ENCODE measurements at places on chromosomes 4 and X.
A peak's percentile ranks its signal among the peaks of the same experiment; 100 is the strongest.

- no peak for DNase-seq
Observed at GRCh38 chrX:2903366-2903765, 25.8 kb downstream of the ARSD start.

- DNase-seq = no peak
Observed at GRCh38 chr4:90318193-90318592, 191.0 kb downstream of the CCSER1 start.

DNA sequence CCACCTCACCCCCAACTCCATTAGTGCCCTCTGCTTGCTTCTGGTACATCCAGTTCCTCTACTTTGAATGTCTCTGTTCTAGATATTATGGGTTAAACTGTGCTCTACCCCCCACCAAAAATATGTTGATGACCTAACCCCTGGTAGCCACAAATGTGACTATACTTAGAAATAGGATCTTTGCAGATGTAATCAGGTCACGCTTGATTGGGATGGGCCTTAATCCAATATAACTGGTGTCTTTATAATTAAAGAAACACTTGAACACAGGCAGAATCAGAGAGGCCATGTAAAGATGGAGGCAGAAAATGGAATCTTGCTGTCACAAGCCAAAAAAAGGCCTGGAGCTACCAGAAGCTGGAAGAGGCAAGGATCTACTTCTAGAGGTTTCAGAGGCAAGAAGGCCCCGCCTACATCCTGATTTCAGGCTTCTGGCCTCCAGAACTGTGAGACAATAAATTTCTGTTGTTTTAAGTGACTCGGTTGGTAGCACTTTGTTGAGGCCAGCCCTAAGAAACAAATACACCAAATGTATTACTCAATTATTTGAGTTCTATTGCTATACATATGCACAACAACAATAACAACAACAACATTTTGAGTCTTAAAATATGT is 220.0 kb downstream of the PPP3CA start:
- DNase-seq = no peak

DNA sequence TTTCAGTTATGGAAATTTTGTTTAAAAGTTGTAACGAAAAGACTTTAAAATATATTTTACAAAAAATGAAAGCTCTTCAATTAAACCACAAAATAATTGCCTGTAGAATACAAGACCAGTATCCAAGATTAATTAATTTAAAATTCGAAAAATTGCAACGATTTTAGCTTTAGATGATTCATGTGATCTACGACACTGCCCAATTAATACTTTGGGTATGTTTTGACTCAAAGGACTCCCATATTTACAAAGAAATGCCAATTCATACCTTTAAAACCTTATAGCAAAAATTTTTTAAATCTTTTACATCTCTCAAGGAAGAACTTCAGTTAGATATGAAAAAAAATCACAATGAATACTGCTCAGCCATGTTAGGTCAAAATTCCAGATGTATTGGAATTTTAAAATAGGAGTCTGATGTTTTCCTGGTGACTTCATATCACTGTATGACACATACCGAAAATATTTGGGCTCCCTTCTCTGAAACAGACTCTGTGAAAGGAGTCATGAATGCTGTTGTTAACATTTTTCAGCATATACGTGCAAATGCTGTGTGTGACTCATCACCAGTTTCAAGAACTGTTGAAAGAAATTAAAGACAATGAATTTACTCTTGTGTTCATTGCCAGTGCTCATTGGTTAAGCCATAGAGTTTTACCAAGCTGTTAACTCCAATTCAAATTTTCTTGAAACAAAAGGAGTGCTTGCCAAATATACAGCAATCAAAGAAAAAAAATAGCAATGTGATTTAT is 13.8 kb upstream of the SMS start:
- no peak for DNase-seq

DNA sequence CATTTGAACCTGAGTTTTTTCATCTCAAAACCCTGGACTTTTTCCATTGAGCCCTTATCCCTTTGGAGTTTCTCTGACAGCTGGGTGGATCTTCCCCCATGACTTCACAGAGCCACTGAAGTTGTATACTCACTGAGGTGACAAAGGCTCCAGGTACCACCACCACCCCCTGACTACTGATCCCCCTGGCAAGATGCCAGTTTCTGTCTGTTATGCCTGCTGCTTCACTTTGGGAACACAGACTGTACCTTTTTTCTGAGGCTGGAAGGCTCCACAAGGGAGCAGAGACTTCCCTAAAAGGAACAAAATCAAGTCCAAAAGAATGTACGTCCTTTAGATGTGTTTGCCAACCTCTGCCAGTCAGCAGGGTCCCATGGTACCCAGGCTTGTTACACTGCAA is 160.3 kb upstream of the JADE1 start:
- DNase-seq = no peak

DNA sequence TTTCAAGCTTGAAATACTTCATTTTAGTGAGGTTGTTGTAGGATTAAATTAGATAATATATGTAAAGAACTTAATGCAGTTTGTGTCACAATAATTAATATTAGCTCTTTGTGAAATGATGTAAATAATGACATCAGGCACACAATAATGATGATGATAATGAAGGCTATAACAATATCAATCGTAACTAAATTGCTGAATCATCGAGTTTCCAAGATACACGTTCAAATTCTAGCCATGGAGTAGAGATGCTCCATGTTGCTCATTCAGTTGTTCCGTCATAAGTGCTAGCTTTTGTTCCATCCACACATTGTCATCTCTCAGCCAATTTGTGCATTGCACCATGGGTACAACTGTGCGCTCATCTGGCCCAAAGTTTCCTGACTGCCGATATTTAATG is 83.1 kb downstream of the CPXCR1 start:
- no peak for DNase-seq

- DNase-seq = no peak
Observed at GRCh38 chrX:136491832-136492231, 4.1 kb downstream of the BRS3 start.

DNA sequence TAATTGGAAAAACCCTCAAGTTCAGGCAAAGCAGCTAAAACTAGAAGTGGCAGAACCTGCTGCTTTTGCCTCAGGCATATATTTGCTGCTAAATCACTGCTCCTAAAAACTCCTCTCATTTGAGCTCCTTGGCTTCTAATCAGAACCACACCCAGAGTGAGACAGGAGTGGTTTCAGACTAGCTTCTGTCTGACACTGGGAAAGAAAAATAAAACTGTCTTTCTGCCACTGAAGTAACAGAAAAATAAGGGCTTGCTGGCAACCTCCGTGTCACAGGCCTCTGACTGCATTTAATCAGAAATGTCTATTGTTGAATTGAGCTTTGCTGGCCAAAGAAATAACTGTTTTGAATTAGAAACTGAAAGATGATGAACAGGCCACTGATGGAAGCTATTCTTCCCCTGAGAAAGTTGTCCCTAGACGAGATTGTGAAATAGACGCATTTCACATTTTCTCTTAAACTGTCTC is 52.1 kb upstream of the RAP2C start:
- DNase-seq = no peak

DNA sequence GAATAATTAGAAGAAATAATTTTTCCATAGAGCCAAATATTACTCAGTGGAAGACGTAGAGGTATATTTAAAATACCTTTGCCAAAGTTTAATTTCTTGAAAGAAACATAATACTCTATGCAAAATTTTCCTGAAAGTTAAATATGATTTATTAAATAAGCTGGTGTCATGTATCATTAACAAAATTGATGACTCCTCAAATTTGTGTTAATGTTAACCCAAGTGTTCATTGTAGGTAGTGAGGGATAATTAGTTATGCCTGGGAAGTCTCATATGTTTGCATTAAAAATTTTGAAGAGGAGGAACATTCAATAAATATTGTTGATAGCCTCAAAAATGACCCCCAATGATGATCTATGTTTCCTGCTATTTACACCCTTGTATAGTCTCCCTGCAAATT is 292.7 kb upstream of the AMOT start:
- DNase-seq = no peak

DNA sequence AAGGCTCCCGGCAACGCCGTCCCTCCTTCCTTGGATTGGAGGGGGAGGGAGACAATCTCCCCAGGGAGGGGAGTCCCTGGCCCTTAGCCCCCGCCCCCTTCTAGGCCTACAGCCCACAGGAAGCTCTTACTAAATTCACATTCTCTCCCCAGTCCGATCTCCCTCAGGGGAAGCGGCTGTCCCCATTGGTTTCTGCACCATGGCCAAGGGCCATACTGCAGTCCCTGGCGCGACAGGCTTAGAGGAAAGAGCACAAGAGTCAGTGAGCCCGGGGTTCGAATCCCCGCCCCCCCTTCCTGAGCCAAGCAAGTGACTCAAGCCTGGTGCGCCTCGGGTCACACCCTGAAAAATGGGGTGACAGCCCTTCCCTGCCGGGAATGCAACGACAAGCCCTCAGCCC is 1.1 kb downstream of the ABLIM2 start:
- no peak for DNase-seq

DNA sequence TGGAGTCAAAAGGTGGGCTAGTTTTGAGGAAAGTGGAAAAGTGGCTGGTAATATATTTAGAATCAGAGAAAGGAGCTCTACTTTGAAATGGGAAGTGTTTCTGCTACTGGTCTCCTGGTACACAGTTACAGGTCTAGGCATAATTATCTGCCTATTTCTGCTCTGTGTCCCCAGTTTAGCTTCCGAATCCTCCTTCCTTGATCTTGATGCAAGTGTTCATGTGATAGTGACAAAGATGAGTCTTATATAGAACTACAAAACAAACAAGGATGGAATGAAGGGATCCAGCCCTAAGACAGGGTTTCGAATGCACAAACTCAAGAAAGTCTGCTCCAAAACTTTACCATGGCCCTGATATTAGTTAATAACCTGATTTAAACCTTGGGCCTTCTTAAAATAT is 580.2 kb downstream of the INPP4B start:
- no peak for DNase-seq

- peak; percentile 83 for DNase-seq
Observed at GRCh38 chrX:40175511-40176350, 78.0 kb upstream of the BCOR start.

DNA sequence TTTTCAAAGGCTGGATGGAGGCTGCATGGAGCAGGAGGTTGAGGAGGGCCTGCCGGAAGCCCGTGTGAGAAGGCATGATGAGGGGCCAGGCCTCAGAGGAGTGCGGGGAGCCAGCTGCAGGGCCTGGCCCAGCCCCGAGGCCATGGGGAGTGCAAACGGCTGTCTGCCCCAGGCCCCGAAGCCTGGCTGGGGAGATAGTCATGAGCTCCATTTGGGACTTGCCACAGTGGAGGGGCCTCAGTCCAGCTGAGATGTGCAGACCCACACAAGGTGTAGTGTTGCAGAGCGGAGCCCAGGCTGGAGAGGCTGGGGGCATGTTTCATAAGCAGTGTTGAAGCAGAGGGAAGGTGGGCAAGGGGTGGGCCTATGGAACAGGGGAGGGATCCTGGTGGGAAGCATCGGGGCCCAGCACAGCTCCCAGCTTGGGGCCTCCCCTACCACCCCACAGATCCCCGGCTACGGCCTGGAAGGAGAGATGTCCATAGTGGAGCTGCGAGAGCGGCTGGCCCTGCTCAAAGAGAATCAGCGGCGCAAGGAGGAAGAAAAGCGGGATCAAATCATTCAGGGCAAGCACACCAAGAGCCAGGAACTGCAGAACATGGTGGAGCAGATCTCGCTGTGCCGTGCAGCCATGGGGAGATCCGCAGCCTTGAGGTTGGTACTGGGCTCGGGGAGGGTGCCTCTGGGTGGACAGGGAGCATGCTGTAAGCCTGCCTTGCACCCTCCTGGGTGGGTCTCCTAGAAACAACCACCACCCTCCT is 9.1 kb upstream of the RNF4 start:
- DNase-seq = no peak

GRCh38 chr4:23235628-23236390 is 543.1 kb downstream of the GBA3 start:
- DNase-seq = no peak

DNA sequence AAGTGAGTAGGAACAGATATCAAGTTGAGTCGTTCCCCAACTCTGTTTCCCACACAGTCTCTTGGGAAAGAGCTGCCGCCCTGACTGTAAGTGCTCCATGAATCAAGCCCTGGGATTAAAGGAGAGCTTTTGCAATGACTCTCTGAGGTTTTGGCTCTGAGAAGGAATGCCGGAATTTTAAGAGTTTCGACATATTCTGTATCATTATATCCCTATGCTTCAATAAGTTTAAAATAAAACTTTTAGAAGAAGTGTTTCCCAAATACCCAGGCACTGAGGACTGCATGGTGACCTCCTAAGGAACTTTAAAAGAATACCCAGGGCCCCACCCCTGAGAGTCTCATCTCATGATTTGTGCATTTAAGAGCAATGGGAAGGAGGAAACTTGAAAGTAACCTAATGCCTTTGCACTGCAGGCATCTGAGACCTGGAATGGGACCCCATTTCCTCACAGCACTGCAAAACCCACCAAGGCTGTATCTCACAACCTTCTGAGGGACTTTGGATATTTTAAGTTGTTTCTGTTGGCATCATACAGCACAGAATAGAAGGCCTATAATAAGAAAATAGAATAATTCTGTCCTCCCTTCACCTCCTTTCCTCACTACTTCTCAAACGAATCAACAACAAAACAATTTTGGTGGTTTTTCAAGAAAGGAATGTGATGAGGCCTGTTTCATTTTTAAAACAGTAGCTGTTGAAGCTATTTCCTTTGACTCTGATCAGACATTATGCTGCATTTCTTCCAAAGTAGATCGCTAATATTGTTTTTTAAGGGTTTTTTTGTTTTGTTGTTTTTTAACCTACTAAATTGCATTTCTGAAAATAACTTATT is 121.2 kb downstream of the GASK1B start:
- DNase-seq = no peak

GRCh38 chr4:125772680-125773079 is 457.9 kb downstream of the FAT4 start:
- DNase-seq = no peak

DNA sequence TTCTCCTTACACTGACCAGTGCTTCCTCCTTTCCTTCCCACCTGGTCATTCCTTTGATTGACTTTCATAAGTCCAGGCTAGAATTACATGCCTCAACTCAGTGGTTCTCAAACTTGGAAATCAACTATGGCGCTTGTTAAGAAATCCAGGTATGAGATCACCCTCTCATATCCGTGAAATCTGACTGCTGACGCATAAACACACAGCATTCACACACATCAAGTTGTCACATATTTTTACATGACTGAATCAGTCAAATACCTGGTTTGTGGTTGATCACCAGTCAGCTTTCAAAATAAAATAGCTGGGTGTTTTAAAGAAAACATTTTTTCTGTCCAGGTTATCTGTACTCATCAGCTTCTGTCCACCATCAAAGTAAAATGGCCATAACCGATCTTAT is 433.5 kb downstream of the AFF2 start:
- no peak for DNase-seq

- no peak for DNase-seq
Observed at GRCh38 chrX:40005292-40006011, 92.3 kb downstream of the BCOR start.
